ENCODE measurements at places on chromosomes 16 and 17. TPM values are rescaled to one million over a fixed set of nuclear protein-coding genes. Genes with fewer than 3 reads are reported as not detected.

Gene BAIAP2
- 54.9 TPM for total RNA-seq

Gene VAMP2
- total RNA-seq = 39.8 TPM

Gene TMC8
- total RNA-seq = 2.8 TPM

Gene TAX1BP3
- total RNA-seq = 172 TPM

Gene TPSB2
- total RNA-seq = 110 TPM

Gene SRR
- 38.8 TPM for total RNA-seq

Gene KRT39
- total RNA-seq = not detected

Gene TLCD2
- 4.2 TPM for total RNA-seq

Gene ASB16
- 6.9 TPM for total RNA-seq

Gene CCL23
- 12.9 TPM for total RNA-seq

Gene KRT33A
- not detected for total RNA-seq

Gene KRT20
- total RNA-seq = not detected

Gene MYH8
- not detected for total RNA-seq

- ATAC-seq = no peak
Measured at GRCh38 chr17:14123619-14124278, 54.4 kb downstream of the COX10 start.

DNA sequence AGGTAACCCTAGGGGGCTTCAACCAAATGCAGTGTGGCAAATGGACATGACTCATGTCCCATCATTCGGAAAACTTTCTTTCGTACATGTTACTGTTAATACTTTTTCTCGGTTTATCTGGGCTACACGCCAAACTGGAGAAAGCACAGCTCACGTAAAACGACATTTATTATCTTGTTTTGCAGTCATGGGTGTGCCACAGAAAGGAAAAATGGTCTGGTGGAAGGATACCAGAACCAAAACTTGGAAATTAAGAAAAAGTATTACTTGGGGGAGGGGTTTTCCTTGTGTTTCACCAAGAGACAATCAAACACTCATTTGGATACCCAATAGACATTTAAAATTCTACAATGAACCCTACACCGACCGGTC lies 23.6 kb downstream of the ALOX15B start:
- no peak for ATAC-seq

DNA sequence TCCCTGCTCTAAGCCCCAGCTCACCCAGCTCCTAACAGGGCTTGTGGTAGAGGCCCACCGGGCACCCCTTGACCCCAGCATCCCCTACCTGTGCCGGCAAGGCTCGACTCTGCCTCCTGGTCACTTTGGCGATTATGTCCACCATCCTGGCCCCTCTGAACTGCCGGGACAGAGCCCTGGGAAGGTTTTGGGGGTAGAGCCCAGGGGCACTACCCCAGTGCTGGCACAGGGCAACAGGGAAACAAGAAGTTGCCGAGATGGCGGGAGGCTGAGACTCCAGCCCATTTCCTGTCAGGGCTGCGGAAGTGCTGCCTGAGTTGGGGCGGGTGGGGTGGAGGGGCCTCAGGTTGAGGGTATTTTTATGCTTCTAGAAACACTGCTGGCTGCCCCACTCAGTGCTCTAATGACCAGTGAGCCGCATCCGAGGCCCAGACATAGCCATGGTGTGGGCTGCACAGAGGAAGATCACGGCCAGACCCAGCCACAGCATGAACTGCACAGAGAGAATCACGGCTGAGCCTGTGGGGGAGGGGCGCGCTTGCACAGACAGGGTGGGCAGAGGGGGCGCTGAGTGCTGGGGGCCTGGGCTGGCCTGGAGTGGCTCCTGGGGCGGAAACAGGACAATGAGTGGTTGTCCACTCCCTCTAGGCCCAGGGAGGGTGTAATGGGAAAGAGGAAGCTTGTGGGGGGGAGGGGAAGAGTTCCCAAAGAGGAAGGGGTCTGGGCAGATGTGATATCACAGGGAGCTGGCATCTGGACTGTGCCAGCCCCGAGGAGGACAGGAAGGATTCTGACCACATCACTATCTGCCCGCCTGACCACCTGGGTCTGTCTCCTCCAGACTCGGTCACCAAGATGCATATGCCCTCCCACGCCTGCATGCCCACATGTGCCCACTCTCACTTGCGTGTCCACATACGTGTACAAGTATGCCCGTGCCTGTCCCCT lies 22.3 kb downstream of the ARHGAP27 start:
- ATAC-seq = peak; percentile 31

GRCh38 chr16:82805866-82806265 lies 179.1 kb downstream of the CDH13 start:
- no peak for ATAC-seq

DNA sequence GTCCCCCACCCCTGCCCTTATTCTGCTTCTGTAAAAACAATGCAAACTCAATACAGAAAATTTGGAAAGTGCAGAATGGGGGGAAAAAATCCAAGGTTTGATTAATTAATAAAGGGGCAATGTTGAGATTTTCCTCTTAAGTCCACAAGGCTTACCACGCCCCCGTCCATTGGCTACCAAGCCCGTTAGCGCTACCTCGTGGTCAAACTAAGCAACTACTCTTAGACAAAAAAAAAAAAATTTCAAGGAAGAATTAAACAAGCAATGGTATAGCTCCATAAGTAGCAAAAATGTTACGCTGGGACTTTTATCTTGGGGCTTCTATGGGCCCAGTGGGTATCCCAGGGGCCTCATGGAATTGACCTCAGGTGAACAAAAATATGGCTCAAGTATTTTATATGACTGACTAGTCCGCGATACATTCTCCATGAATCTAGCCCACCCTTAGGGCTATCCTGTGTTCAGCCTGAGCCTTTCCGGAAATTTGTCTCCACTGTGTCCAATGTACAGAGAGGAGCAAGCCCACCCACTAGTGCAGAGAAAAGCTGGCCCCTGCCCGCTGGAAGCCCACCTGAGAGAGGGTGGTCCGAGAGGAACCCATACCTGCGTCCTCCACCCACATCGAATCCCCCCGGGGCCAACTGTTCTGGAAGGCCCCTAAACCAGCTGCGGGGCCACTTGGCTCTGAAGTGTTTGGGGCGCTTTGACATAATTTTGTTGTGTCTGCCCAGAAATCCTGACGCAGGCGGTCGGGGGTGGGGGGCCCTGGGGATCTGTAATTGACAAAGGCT lies 19.1 kb upstream of the TEX2 start:
- ATAC-seq = peak; percentile 29

DNA sequence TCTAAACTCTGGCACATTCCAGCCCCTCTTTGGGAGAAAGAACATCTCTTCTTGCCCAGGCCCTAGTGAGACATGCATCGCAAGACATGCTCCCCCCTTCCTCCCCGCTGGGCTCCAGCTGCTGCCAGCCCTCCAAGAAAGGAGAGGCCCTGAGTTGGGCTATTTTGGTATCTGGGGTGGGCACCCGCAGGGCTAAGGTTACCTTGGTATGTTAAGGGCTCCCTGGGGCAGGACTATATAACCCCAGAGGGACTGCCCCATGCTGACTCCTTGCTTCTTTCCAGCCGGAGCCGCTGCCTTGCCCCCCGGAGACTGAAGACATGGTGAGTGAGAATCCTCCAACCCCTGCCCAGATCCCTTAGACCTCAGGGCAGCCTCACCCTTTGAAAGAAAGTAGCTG lies at the start of gene MYL11:
Gene MYL11 (plus strand): TSS at position 265 of the 400 bp plus-strand sequence. CDS start 56 bp downstream, at position 321.
- ATAC-seq = no peak

GRCh38 chr17:70202840-70203239 lies 33.5 kb downstream of the KCNJ2 start:
- ATAC-seq = no peak

DNA sequence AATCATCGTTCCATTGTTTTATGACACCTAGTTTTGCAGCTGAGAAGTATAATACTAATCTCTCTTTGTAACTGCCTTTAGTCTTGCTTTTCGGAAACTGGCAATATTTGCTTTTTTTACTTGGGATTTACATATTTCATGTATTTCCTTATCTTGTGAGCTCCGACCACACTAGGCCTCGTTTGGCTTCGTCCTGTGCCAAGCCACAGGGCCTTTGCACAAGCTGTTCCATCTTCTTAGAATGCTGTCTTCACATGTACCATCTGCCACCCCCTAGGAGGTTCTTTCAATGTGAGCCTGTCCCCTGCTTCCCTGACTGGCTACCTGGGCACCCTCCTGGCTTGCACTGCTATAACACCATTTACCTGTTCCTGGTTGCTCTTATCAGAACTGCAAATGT lies 77.2 kb downstream of the SHISA6 start:
- no peak for ATAC-seq

DNA sequence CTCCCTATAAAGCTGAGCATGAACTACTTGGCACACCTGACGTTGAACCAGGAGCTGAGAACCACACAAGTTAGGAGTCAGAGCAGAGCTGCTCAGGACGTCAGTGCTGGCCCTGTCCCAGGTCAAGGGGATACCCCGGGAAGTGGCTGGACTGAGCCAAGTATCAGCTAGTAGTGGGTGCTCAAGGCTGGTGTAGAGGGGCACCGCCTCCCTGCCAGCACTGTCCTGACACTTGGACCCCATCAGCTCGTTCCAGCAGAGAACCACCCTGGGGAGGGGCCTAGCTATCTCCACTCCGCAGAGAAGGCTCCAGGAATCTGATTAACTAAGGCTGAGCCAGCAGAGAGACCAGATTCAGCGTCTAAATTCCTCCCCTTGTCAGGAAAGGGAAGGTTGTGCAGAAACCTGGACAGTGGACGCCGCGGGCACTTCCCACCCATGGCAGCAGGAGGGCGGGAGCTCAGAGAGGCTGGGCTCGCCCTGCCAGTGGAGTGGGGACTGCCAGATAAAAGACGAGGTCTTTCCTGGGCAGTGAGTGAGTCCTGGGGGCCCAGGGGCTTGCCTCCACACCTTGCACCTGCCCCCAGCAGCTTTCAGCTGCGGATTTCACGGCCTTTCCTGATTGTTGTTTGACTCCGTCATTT lies 21.0 kb downstream of the C16orf90 start:
- no peak for ATAC-seq

GRCh38 chr16:50498431-50499155 lies 49.6 kb upstream of the NKD1 start:
- ATAC-seq = peak; percentile 77

DNA sequence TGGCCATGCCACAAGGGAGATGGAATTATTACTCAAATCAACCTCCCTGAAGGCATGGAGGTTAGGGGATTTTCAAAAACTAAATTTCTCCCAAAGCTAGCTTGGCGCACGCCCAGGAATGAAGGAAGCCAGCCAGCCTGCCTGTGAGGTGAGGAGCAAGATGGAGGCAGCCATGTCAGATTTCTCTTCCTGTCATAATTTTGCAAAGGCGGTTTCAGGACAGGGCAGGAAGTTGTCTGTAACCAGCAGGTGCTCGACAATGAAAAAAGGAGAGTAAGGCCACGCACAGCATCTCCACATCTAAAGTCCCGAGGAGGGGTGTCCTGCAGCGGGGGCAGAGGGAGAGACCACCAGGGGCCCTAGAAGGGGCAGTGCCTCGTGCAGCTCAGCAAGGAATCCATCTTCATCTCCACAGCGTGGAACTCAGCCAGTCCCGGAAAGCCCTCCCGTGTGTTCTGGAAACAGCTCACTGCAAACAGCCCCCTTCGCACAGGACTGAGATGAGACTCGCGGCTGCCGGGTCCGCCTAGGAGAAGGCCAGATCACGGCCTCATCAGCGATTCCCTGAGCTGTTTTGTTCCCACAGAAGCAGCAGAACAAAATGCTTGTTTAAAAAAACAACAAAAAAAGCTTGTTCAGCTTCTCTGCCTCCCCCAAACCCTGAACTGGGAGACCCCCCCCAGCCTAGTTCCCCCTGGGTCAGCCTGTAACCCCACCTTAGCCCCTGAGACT lies 47.8 kb downstream of the SLC7A5 start:
- ATAC-seq = no peak

DNA sequence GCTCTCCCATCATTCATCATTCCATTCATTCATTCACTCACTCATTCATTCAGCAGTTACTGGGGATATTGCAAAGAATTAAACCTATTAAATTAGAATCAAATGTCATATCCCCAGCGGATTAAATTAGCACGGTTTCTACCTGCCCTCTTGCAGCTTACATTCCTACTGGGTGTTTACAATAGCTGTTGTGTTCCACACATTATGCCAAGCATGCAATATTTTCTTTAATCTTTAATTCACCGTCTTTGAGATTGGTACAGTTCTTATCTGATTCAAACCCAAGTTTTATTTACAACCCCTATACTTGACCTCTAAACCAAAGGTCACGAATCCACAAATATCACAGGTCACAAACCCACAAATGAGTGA lies 727 bp upstream of the USP31 start:
- ATAC-seq = no peak

DNA sequence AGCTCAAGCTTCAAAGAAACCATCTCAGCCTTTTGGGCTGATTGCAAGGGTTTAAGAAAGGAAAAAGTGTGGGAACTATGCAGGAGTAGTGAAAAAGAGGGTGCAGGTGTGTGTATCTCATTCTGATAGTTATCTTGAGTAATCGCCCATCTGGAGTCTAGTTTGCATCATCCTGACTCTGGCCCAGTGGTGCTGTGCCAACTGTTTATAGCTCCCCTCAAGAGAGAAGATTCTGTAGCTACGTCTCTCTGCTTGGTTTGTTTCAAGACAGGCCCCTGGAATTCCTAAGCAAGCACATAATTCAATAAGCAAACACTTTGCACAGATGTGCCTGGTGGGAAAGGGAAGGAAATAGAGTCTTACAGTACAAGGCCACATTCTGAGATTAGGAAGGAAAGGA lies 144.4 kb downstream of the HAPSTR1 start:
- no peak for ATAC-seq

DNA sequence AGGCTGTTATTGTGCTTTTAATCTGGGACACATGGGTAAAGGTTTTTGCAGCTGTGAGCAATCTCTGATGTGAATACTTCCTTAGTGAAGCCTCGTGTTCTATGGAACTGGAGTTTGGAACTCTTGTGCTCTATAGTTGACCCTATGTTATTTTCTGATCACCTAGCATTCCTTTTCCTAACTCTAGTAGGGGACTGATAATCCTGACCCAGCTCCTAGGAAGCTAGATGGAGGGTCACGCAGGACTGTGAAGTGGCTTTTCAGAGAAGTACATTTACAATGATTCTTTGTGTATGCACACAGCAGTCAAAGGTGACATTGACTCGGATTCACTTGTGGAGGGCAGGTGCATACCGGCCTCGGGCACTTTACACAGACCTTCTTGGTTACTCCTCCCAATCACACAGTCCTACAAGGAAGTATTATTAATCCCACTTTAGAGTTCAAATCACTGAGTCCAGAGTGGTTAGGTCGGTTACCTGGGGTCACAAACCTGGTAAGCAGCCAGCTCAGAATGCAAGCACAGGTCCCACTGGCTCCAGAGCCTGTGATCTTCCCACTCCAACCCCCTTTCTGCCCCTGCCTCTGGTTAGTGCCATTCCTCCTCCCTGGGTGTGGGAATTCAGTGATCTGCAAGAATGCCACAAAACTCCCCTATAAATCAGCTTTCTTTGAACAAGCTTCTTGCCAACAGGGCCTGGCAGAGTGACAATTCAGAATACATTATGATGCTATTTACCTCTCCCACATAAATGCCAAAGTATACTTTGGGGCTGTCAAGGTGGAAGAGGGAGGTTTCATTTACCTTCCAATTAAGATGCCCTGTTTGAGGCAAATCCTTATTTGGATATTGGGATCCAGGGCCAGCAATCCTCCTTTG lies 7.1 kb downstream of the CHD9NB start:
- no peak for ATAC-seq

DNA sequence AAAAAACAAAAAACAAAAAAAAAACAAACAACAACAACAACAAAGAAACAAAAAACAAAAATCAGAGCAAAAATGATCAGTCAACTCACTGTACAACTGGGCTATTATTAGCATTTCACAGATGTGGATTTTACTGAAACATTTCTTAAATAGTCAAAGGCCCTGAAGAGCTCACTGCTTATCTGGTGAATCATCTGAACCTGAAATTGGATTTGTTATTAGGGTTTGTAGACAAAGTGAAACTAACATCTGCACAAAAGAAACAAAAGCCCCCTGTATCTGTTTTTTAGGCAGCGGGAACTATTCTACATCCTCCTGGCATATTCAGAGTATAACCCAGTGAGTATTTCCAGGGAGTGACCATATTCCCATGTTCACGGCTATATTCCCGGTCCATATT lies 32.6 kb upstream of the KSR1 start:
- no peak for ATAC-seq

Measured in gastroesophageal sphincter (tissue), 4 donors.